Activated naive CD4-positive, alpha-beta T cell treated with anti-CD3 and anti-CD28 coated beads, Interleukin-2, amount 10 ng/mL, durations not matched to agents 5 hours and 36 hours (primary cell): ENCODE measurements at places on chromosomes 2 and 18. TPM values are rescaled to one million over a fixed set of nuclear protein-coding genes. Genes with fewer than 3 reads are reported as not detected.

Gene RAB6C
- not detected for total RNA-seq

Gene TWIST2
- total RNA-seq: not detected

Gene SATB2
- total RNA-seq: 0.05 TPM

Gene LYG2
- total RNA-seq: not detected

Gene RGPD4
- total RNA-seq: not detected

Gene KIAA2012
- total RNA-seq: not detected

Gene SRD5A2
- total RNA-seq: not detected

Gene PLEK
- 1.4 TPM for total RNA-seq

Gene DES
- not detected for total RNA-seq

Gene DPP10
- total RNA-seq: not detected

Gene NRP2
- 18.1 TPM for total RNA-seq

Gene METAP1D
- 5.6 TPM for total RNA-seq

Gene REEP1
- total RNA-seq: 0.39 TPM

Gene ZBTB7C
- 0.53 TPM for total RNA-seq

Gene CCDC74B
- total RNA-seq: 0.71 TPM

Gene CD28
- 132 TPM for total RNA-seq

Gene ASB3
- 25.1 TPM for total RNA-seq

Gene CCDC150
- 10.5 TPM for total RNA-seq

Gene MPP4
- total RNA-seq: not detected

Gene PCARE
- not detected for total RNA-seq
